ENCODE measurements at places on chromosomes 12 and 14.

- H3K4me3 ChIP-seq, result no peak overlapping the region
- H3K27ac ChIP-seq, result no peak overlapping the region
- peaks cover 20% of the 10 kb centered on the region for H3K27me3 ChIP-seq
- peaks cover 14% of the 10 kb centered on the region for H3K4me1 ChIP-seq
- no peak for DNase-seq
Measured at GRCh38 chr14:61466249-61466904, 145.0 kb downstream of the PRKCH start.

DNA sequence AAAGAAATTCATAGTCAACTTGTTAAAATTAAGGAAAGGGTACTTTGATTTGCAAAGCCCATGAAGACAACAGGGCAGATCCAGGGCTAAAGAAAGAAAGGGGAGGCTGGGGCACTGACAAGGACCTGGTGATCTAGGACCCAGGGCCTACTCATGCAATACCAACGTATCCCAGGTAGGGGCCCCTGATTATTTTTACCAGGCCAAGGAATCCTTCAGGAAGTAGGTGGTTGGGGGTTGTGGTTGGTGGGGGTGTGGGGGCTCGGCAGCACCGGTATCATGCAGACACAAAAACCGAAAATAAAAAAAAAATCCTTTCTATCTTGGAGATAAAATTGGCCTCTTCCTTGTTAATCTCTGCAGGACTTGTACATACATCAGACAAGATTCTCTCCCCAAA lies 47.5 kb downstream of the GSC start:
- H3K27me3 ChIP-seq, result peaks cover 11% of the 10 kb centered on the region
- H3K4me1 ChIP-seq, result peaks cover 3% of the 10 kb centered on the region
- H3K27ac ChIP-seq, result no peak overlapping the region

GRCh38 chr12:25699454-25699853 lies 146.4 kb upstream of the LMNTD1 start:
- H3K36me3 ChIP-seq, result no peaks in the 10 kb centered on the region
- no peak overlapping the region for H3K27ac ChIP-seq
- DNase-seq, result no peak
- no peak overlapping the region for H3K4me3 ChIP-seq

GRCh38 chr14:64474698-64475097 lies 9.4 kb downstream of the AKAP5 start:
- H3K27me3 ChIP-seq, result no peaks in the 10 kb centered on the region
- H3K4me1 ChIP-seq, result no peaks in the 10 kb centered on the region
- no peak overlapping the region for H3K27ac ChIP-seq
- DNase-seq, result no peak

GRCh38 chr14:68621400-68622365 lies 171.2 kb downstream of the ZFP36L1 start:
- H3K4me1 ChIP-seq, result peaks cover 14% of the 10 kb centered on the region
- H3K27me3 ChIP-seq, result no peaks in the 10 kb centered on the region
- peaks cover 18% of the 10 kb centered on the region for H3K36me3 ChIP-seq
- H3K4me3 ChIP-seq, result no peak overlapping the region

DNA sequence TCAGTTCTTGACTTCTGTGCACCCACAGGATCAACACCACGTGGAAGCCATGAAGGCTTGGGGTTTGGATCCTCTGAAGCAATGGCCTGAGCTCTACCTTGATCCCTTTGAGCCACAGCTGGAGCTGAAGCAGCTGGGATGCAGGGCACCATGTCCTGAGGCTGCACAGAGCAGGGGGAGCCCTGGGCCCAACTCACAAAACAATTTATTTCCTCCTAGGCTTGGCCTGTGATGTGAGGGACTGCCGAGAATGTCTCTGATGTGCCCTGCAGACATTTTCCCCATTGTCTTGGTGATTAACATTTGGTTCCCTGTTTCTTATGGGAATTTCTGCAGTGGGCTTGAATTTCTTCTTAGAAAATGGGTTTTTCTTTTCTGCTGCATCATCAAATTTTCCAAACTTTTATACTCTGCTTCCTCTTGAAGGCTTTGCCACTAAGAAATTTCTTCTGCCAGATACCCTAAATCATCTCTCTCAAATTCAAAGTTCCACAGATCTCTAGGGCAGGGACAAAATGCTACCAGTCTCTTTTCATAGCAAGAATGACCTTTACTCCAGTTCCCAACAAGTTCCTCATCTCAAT lies 288.2 kb downstream of the CCDC59 start:
- no peak for DNase-seq
- H3K27me3 ChIP-seq, result no peaks in the 10 kb centered on the region
- H3K4me1 ChIP-seq, result no peaks in the 10 kb centered on the region
- H3K4me3 ChIP-seq, result no peak overlapping the region

GRCh38 chr12:57370072-57370471 lies 60.8 kb downstream of the R3HDM2 start:
- H3K4me1 ChIP-seq, result peaks cover 13% of the 10 kb centered on the region
- no peak for DNase-seq
- H3K36me3 ChIP-seq, result peaks cover 20% of the 10 kb centered on the region
- no peak overlapping the region for H3K27ac ChIP-seq

DNA sequence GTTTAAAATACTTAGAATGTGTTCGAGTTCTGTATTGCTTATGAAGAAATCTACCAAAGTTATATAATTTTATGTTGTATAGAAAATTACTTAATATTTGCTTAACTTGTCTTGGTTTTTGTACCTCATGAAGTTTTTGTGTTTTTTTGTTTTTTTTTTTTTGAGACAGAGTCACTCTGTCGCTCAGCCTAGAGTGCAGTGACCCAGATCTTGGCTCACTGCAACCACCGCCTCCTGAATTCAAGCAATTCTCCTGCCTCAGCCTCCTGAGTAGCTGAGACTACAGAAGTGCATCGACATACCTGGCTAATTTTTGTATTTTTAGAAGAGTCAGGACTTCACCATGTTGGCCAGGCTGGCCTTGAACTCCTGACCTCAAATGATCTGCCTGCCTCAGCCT lies 69.9 kb downstream of the MON2 start:
- no peak overlapping the region for H3K4me3 ChIP-seq
- H3K36me3 ChIP-seq, result peaks cover 22% of the 10 kb centered on the region
- no peak overlapping the region for H3K27ac ChIP-seq
- H3K4me1 ChIP-seq, result peaks cover 6% of the 10 kb centered on the region

DNA sequence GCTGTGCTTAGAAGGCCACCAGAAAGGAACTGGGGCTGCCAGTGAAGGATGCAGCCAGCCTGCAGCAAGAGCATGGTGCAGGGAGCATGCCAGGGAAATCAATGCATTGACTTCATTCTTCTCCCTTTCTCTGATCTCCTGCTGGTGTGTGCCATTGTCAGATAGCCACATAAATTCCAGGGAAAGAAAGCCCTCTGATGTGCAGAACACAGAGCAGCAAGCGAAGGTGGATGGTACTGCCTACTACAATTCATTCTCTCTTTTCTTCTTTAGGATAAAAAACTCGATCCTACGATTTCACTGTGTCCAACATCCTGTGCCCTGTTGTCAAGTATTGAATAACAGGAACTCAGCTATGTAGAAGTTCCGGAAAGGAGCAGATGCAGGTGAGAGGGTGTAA lies 446.7 kb upstream of the TMEM132C start:
- no peak overlapping the region for H3K27ac ChIP-seq
- H3K4me3 ChIP-seq, result no peak overlapping the region
- H3K4me1 ChIP-seq, result no peaks in the 10 kb centered on the region
- no peaks in the 10 kb centered on the region for H3K36me3 ChIP-seq
- no peak for DNase-seq

DNA sequence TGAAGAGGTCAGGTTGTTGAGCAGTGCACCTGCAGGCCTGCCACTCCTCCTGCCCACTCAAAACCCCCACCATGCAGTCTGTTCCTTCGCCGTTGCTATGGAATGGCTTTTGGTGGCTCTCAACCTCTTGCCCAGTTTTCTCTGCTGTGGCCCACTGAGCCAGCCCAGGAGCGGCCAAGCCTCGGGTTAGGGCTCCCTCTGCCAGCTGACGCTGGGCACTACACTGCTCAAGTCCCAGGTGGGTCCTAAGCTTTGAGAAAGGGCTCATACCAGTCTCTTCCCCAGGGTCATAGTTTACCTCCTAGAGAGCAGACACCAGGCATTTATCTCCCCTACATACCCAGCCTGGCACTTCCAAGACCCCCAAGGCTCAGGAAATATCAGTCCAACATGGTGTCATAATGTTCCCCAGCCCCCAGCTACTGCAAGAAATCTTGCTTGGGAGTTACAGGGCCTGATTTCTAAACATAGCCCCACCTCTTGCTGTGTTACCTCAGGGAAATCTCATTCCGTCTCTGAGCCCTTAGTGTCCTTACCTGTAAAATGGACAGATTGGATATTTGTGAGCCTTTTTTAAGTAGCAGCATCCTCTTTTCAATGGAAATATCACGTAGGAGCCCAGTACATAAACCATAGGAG lies 59.4 kb downstream of the TSPAN11 start:
- no peaks in the 10 kb centered on the region for H3K36me3 ChIP-seq
- H3K27me3 ChIP-seq, result peaks cover 3% of the 10 kb centered on the region
- peak; percentile 75 for DNase-seq
- no peaks in the 10 kb centered on the region for H3K4me1 ChIP-seq

- H3K36me3 ChIP-seq, result no peaks in the 10 kb centered on the region
- no peak for DNase-seq
- H3K4me3 ChIP-seq, result no peak overlapping the region
- no peaks in the 10 kb centered on the region for H3K27me3 ChIP-seq
- no peak overlapping the region for H3K27ac ChIP-seq
- H3K4me1 ChIP-seq, result no peaks in the 10 kb centered on the region
Measured at GRCh38 chr14:50928002-50928635, 16.2 kb downstream of the PYGL start.

DNA sequence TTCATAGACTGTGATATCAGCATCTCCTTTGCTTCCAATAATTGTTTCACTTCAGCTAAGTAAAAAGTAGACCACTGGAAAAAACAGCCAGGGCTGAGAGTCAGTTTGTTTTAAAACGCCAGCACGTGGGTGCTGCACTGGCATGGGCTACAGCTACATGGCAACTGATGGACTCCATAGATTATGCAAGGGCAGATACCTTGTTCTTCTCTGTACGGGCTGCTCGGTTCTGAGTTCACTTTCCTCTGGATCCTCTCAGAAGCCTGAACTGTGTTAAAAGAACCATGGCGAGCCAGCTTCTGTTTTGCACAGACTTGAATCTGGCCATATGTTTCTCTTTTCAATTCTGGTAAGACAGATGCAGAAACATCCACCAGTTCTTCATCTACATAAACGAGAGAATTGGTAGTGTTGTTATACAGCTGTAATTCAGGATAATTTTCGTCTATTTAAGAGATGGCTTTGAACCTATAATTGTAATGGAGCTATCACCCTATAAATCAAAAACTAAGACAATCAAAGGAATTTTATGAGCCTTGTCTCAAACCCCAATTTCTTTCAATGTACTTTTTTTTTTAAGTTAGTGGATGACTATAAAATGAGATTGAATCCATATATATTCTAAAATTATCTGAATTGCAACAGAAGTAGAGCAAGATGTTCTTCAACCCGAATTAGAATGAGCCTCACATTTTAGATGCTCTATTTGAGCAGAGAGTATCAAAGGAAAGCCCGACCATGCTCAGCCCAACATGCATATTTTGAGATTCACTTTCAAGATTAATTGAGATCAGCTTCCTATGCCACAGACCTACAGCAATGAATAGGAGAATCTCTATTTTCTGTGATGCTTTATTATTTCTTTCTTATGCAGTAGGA lies 31.5 kb downstream of the E2F7 start:
- no peak overlapping the region for H3K4me3 ChIP-seq
- no peaks in the 10 kb centered on the region for H3K27me3 ChIP-seq
- DNase-seq, result no peak
- no peak overlapping the region for H3K27ac ChIP-seq

DNA sequence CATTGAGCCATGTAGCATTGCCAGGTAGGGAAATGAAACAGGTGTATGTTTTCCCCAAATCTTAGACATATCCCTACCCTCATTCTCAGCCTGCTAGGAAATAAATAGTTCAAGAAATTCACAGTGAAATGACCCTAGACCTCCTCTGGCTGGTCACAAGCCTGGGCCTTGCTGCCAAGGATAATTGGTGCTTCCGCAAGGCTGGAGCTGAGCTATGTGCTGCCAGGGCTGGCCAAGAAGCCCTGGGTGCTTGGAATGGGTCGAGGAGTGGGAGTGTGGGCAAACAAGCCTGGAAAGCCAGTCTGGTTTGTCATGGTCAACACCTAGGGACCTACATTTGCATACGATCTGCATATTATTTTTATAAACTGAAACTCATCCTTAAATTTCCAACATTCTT lies 31.3 kb upstream of the SLC10A1 start:
- no peaks in the 10 kb centered on the region for H3K27me3 ChIP-seq
- no peaks in the 10 kb centered on the region for H3K4me1 ChIP-seq
- H3K36me3 ChIP-seq, result no peaks in the 10 kb centered on the region
- no peak overlapping the region for H3K4me3 ChIP-seq
- H3K27ac ChIP-seq, result no peak overlapping the region

DNA sequence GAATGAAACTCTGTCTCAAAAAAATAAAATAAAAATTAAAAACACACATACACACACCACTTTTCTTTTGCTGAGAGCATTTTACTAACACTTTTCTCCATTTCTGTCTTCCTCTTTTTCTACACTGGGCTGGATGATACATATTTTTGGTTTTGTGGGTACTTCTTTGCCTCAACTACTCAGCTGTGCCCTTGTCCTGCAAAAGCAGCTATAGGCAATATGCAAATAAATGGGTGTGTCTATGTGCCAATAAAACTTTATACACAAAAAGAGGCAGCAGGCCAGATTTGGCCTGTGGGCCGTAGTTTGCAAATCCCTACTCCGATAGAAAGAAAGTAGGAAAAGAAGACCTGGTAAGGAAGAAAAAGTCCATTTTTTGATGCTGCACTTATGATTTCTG lies 6.5 kb downstream of the CLMN start:
- H3K27ac ChIP-seq, result no peak overlapping the region
- H3K4me1 ChIP-seq, result peaks cover 11% of the 10 kb centered on the region
- no peak for DNase-seq
- no peak overlapping the region for H3K4me3 ChIP-seq

- no peaks in the 10 kb centered on the region for H3K27me3 ChIP-seq
- no peaks in the 10 kb centered on the region for H3K36me3 ChIP-seq
- no peaks in the 10 kb centered on the region for H3K4me1 ChIP-seq
- H3K27ac ChIP-seq, result no peak overlapping the region
Measured at GRCh38 chr12:3010214-3010930, 51.2 kb downstream of the TEAD4 start.

- H3K4me3 ChIP-seq, result no peak overlapping the region
- peaks cover 8% of the 10 kb centered on the region for H3K4me1 ChIP-seq
- peaks cover 50% of the 10 kb centered on the region for H3K27me3 ChIP-seq
- peak; percentile 39 for DNase-seq
Measured at GRCh38 chr14:74945261-74945851, 10.0 kb downstream of the PGF start.

Measured in progenitor cell of endocrine pancreas (in vitro differentiated cells).